Activated CD8-positive, alpha-beta T cell treated with anti-CD3 and anti-CD28 coated beads, Interleukin-2, amount 10 ng/mL, durations not matched to agents 7 days and 5 days (primary cell): ENCODE measurements at places on chromosomes 4 and X. TPM values are rescaled to one million over a fixed set of nuclear protein-coding genes. Genes with fewer than 3 reads are reported as not detected.

The SPANXA1 gene
- total RNA-seq, result not detected

The MAGEB2 gene
- not detected for total RNA-seq

The PRDM8 gene
- 4.2 TPM for total RNA-seq

The CA5B gene
- 16.6 TPM for total RNA-seq

The CLOCK gene
- total RNA-seq, result 9.3 TPM

The REST gene
- total RNA-seq, result 45.1 TPM

The C4orf36 gene
- 0.37 TPM for total RNA-seq

The MAP7D3 gene
- total RNA-seq, result 13.3 TPM

The RHOH gene
- total RNA-seq, result 159 TPM

The DIAPH2 gene
- 14.4 TPM for total RNA-seq

The CNGA2 gene
- total RNA-seq, result not detected

The NOA1 gene
- total RNA-seq, result 19.1 TPM

The EMD gene
- total RNA-seq, result 65.9 TPM

The ODAM gene
- total RNA-seq, result not detected

The CSAG1 gene
- not detected for total RNA-seq

The STATH gene
- total RNA-seq, result not detected

DNA sequence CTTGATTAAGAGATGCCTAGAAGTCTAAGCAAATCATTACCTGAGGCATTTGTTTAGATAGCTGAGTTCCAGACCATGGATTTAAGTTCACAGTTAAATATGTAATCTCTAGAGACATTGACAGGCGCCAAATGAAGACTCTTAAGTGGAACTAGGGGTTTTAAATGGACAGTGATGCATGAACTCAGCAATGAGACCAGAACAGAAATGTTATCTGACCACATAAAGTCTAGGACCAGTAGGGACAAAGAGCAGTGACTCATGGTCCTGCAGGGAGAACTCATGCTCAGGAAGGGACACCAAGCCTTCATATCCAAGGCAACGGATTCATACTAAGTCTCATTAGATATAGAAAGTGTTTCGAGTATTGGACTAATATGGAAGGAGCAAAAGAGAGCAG is 152.3 kb downstream of the PPARGC1A start:
- no peaks in the 10 kb centered on the region for H3K4me1 ChIP-seq
- no peaks in the 10 kb centered on the region for H3K27me3 ChIP-seq
- H3K36me3 ChIP-seq, result no peaks in the 10 kb centered on the region
- H3K4me3 ChIP-seq, result no peak overlapping the region

DNA sequence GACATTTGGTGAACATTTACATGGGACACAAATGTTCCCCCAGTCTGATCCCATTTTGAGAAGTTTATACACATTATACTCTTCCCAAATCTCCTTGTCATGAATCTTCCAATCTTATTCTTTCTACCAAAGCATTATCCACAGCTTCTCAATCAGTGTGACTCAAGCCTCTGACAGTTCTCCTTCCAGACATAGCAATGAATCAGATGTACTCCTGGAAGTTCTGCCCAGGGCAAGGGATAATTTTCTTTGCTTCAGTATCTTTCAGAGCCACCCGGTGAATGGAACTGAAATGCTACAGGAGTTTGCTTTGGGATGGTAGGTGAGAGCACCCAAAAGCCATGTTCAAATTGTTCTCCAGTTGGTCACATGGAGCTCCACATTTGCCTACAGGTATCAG is 145.5 kb downstream of the ANXA5 start:
- H3K4me3 ChIP-seq, result no peak overlapping the region
- no peak overlapping the region for H3K27ac ChIP-seq
- no peak for DNase-seq

- H3K4me1 ChIP-seq, result no peaks in the 10 kb centered on the region
- H3K27ac ChIP-seq, result no peak overlapping the region
- H3K36me3 ChIP-seq, result no peaks in the 10 kb centered on the region
- no peak for DNase-seq
Observed at GRCh38 chr4:138450546-138451275, 208.6 kb upstream of the SLC7A11 start.

DNA sequence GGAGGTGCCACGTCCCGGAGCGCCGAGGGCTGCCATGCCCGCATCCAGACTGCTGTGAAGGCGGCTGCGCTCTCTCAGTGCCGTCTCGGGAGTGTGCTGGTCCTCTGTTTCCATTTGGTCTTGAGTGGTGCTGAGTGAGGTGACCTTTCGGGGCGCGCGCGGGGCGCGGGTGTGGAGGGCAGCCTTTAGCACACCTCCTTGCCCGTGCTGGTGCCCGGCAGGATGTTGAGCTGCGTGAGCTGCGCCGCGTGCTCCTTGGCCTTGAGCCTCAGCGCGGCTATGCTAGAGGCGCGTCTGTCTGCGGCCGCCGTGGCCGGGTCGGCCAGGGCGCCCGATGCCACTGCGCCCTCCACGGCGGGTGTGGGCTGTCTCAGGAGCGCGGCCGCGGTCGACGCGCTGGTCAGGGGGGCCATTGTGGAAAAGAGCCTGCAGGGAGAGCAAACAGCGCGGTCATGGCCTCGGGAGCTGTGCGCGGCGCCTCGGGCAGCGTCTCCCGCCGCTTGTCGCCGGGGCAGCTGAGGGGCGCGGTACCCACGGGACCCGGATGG is 11.2 kb downstream of the ARX start:
- peaks cover 18% of the 10 kb centered on the region for H3K4me1 ChIP-seq
- no peak overlapping the region for H3K27ac ChIP-seq
- DNase-seq, result no peak
- H3K4me3 ChIP-seq, result no peak overlapping the region
- no peaks in the 10 kb centered on the region for H3K36me3 ChIP-seq

- H3K36me3 ChIP-seq, result no peaks in the 10 kb centered on the region
- peaks cover 9% of the 10 kb centered on the region for H3K27me3 ChIP-seq
- no peak overlapping the region for H3K4me3 ChIP-seq
- no peak overlapping the region for H3K27ac ChIP-seq
- no peak for DNase-seq
Observed at GRCh38 chr4:183164963-183165362, 65.9 kb downstream of the WWC2 start.

DNA sequence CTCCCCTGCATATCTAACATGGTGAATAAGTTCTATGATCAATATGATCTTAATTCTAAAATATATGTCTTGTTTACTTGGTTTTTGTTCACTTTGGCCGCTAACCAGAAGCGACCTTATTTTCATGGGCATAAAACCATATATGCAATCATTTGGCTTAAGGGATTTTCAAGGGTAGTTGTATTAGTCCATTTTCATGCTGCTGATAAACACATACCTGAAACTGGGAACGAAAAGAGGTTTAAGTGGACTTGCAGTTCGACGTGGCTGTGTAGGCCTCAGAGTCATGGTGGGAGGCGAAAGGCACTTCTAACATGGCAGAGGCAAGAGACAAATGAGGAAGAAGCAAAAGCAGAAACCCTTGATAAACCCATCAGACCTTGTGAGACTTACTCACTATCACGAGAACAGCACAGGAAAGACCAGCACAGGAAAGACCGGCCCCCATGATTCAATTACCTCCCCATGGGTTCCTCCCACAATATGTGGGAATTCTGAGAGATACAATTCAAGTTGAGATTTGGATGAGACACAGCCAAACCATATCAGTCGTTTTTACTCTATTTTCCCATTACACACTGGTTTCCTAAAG is 114.3 kb upstream of the CPEB2 start:
- no peaks in the 10 kb centered on the region for H3K36me3 ChIP-seq
- no peak overlapping the region for H3K4me3 ChIP-seq
- no peak for DNase-seq

DNA sequence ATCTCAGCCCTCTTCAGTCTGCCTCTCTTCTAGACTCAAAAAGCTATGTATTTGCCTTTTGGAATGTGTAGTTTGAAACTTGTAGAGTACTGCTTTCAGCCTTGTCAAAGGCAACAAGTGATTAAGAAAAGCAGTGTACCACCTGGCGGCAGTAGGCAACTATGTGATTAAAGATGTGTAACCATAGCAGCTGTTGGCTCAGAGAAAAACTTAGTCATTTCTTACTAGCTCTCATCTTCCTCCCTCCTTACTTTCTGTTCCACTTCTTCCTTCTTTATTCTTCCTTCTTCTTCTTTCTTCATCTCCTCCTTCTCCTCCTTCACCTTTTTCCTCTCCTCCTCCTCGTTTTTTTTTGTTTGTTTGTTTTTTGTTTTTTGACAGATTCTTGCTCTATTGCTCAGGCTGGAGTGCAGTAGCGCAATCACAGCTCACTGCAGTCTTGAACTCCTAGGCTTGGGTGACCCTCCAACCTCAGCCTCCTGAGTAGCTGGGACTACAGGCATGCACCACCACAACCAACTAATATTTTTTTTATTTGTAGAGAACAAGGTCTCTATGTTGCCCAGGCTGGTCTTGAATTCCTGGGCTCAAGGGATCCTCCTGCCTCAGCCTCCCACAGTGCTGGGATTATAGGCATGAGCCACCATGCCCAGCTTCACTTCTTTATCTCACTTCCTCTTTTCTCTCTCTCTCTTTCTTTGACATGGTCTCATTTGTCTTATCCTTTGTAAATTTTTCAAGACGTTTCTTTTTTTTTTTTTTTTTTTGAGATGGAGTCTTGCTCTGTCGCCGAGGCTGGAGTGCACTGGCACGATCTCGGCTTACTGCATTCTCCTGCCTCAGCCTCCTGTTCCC is 32.6 kb downstream of the ABHD18 start:
- H3K36me3 ChIP-seq, result peaks cover 68% of the 10 kb centered on the region
- H3K4me3 ChIP-seq, result no peak overlapping the region
- H3K27me3 ChIP-seq, result no peaks in the 10 kb centered on the region
- peaks cover 19% of the 10 kb centered on the region for H3K4me1 ChIP-seq

GRCh38 chrX:139890991-139891700 is 41.7 kb downstream of the ATP11C start:
- H3K27ac ChIP-seq, result no peak overlapping the region
- DNase-seq, result no peak
- H3K36me3 ChIP-seq, result peaks cover 7% of the 10 kb centered on the region
- H3K4me3 ChIP-seq, result no peak overlapping the region
- H3K4me1 ChIP-seq, result no peaks in the 10 kb centered on the region
- H3K27me3 ChIP-seq, result no peaks in the 10 kb centered on the region

DNA sequence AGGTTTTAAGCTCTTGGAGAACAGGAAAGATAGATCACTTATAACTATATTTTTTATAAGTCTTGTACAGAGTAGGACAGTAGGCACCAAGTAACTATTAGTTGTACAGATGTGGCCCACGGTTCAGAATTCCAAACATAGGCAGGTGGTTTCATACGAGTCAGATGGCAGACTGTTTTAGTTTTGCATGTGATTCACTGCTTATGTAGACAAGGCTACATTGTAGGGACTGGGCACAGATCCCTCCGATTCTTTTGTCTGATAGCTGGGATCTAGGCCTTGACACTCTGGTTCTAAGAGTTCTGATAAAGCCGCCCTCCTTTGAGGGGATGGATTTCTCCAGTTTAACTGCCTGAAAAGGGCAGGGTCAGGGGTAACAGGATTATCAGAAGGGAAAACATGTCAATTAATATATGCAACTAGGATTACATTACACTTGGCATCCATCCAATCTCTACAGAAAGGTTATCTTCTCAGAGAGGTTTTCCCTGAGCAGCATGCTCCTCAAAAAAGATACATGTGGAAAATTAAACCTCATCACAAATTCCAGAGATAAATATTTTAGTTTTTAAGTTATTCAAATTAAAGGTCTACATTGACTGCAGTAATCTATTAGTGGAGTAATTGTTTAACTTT is 87.8 kb downstream of the SPRY1 start:
- no peaks in the 10 kb centered on the region for H3K36me3 ChIP-seq
- no peak overlapping the region for H3K4me3 ChIP-seq
- H3K4me1 ChIP-seq, result peaks cover 20% of the 10 kb centered on the region
- H3K27ac ChIP-seq, result no peak overlapping the region
- DNase-seq, result no peak
- H3K27me3 ChIP-seq, result no peaks in the 10 kb centered on the region
